HS-27A (cell line): ENCODE measurements at places on chromosomes 6 and 20.
A peak's percentile ranks its signal among the peaks of the same experiment; 100 is the strongest.

DNA sequence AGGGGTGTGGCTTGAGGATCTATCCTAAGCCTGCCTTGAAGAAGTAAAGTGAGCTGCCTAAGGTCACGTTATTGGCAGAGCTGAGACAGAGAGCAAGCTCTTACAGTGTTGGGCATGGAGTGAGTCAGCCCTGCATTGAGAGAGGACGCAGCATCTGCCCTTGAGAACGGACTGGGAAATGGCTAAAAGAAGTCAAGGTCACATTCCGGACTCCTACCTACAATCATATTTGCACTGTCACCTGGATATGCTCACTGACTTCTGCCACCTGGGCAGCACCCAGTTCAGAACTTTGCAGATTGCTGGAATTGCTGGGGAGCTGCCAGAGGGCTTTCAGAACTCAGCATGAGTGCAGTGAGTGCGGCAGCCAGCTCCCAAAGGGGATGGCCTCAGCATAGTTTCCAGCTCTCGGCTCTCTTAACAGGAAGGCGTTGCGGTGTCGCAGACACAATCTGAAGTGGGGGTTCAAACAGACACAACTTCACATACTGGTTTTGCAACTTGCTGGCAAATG, 199.3 kb upstream of the SGK1 start:
- peak; percentile 61 for DNase-seq

DNA sequence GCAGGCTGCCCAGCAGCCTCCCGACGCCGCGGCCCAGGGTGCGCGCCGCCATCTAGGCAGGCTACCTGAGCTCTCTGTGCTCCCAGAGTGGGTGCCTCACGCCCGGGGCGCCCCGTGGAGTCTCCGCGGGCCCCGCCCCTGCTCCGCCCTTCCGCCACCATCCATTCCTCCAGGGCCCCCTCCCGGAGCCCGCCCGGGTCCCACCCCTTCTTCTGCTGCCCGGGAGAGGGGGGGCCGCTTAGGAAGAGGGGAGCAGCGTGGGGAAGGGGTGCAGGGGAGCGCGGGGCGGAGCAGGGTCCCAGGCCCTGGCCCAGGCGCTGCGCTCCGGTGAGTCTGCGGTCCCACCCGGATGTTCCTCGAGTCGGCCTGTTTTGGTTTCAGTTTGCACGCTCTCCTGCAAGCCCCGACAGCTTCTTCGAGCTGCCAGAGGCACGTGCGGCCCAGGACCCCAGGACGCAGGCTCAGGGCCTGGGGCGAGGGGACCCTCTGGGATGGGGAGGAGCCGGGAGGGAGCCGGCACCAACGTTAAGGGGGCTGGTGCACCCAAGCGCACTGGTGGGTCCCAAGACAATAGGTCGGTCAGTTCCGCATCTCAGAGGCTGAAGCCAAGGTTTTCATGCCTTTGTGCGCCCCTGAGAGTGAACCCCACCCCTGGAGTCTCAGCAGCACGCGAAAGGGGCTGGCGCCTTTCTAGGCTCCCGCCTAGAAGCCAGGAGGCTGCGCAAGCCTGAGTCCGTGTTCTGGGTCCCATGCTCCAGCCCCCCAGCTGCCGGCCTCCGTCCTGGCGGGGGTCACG, at the start of gene ACSS1:
ACSS1 (minus strand) TSS at position 89 of the 796 bp plus-strand sequence; CDS start at position 52, 37 bp downstream.
- DNase-seq = no peak

DNA sequence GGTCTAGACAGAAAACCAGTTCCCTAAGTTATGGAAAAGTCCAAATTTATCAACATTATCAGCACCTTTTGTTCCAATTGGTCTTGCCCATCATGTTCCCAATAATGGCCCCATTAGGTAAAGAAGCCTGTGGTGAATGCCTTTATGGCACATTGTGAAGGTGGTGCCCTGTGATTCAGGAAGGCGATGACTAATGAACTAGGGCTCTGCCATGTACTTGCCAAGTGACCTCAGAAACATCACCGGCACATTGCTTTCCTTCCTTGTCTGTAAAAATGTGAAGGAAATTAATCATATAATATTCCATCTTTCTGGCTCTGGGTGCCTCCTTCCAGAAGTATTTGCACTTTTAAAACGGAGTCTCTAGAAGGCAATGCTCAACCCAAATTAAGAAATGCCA, 132.3 kb downstream of the UNC5CL start:
- no peak for DNase-seq

DNA sequence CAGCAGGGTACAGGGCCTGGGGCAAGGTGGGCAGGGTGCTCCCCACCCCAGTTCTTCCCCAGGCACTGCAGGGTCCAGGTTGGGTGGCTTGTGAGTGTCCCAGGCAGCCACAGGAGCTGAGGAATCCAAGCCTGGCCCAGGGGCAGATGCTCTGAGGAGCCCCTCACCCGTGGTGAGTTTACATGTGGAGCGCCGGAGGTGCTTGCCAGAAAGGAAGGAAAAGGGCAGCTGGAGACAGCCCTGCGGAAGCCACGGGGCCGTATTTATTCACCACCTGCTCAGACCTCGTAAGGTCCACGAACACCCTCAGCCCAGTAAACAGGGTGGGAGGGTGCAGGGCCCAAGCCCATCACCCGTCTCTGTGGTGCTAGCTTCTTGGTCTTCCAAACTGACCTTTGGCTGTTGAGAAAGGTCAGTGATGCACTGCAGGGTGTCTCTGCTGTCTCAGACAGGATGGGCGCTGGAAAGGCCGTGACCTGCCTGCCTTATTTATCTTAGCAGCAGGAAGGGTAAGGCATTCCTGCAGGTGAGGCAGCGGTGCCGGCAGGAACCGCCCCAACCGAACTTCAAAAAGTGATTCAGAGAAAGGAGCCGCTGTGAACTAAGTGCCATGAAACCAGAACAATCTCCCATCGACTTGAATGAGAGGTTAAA, 4.0 kb upstream of the FRMD1 start:
- DNase-seq = no peak

DNA sequence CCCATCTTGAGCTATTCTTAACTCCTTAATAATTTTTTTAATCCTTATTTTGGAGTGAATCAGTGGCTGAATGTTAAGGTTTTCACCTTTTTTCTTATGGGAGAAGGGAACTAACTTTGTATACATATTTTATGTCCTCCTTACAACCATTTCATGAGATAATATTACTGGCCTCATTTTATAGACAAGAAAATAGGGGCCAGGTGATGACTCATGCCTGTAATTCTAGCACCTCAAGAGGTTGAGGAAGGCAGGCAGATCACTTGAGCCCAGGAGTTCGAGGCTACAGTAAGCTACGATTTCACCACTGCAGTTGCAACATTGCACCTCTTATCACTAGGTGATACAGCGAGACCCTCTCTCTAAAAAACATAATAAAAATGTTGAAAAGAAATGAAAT, 128.7 kb downstream of the TMEM242 start:
- no peak for DNase-seq

GRCh38 chr6:23243854-23244253, 674.5 kb downstream of the HDGFL1 start:
- DNase-seq = no peak

DNA sequence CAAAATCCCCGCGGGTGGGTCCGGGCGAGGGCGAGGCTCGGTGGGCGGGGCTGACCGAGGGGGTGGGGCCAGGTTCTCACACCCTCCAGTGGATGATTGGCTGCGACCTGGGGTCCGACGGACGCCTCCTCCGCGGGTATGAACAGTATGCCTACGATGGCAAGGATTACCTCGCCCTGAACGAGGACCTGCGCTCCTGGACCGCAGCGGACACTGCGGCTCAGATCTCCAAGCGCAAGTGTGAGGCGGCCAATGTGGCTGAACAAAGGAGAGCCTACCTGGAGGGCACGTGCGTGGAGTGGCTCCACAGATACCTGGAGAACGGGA, 809 bp downstream of the HLA-G start:
- DNase-seq = no peak

DNA sequence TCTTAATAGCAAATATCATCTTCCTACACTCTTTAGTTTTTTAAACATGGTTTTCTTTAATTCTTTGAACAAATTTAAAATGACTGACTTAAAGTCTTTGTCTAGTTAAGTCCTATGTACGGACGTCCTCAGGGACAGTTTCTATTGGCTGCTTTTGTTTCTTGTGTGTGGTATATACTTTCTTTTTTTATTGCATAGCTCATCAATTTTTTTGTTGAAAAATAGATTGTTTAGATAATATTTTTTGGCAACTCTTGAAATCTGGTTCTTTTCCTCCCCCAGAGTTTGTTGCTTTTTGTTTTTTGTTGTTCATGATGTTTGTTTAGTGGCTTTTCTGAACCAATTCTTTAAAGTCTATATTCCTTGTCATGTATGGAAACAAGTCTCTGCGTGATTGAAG, 479.8 kb downstream of the PREX1 start:
- no peak for DNase-seq

- no peak for DNase-seq
Observed at GRCh38 chr20:49853640-49854039, 41.0 kb downstream of the SLC9A8 start.

- DNase-seq = no peak
Observed at GRCh38 chr20:32231245-32231644, 23.6 kb downstream of the POFUT1 start.

GRCh38 chr6:26103770-26104456, 16.7 kb downstream of the HFE start:
- peak; percentile 93 for DNase-seq

- DNase-seq = no peak
Observed at GRCh38 chr6:124777863-124778262, 184.4 kb upstream of the RNF217 start.

DNA sequence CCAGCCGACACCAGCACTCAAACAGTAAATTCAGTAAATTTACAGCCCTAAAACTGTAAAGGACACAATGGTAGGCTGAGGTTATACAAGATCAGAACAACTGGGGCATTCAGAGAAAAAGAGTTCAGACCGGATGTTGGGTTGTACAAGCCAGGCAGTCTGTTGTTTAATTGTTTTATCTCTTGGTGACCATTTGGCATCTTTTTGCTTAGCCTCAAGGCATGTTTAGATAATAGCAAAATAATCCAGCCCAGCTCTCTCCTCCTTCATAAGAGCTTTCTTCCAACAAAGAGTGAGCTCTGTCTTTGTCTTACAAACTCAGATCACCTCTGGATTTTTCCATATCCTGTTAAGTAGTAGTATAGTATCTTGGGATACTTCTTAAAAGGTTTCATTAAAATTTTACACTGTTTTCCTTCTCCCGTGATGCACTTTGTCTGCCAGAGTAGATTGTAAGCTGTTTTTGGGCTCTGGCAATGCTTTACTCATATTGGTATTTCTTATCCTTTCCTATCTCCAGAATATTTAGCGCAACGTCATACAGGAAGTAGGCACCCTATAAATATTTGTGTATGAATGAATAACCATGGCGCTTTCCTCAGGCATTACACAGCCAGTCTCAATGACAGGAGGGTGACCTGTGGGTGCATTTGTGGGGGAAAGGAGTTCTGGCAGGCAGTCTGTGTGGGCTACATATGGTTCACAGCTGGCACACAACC, 35.6 kb upstream of the TRAM2 start:
- no peak for DNase-seq

GRCh38 chr6:136084403-136084802, 165.7 kb downstream of the MTFR2 start:
- DNase-seq = no peak

GRCh38 chr6:93083337-93084230, 335.8 kb downstream of the EPHA7 start:
- DNase-seq = no peak

- DNase-seq = peak; percentile 53
Observed at GRCh38 chr20:15814911-15815310, 758.3 kb downstream of the KIF16B start.

GRCh38 chr6:3663081-3663480, 88.4 kb downstream of the PXDC1 start:
- DNase-seq = no peak

DNA sequence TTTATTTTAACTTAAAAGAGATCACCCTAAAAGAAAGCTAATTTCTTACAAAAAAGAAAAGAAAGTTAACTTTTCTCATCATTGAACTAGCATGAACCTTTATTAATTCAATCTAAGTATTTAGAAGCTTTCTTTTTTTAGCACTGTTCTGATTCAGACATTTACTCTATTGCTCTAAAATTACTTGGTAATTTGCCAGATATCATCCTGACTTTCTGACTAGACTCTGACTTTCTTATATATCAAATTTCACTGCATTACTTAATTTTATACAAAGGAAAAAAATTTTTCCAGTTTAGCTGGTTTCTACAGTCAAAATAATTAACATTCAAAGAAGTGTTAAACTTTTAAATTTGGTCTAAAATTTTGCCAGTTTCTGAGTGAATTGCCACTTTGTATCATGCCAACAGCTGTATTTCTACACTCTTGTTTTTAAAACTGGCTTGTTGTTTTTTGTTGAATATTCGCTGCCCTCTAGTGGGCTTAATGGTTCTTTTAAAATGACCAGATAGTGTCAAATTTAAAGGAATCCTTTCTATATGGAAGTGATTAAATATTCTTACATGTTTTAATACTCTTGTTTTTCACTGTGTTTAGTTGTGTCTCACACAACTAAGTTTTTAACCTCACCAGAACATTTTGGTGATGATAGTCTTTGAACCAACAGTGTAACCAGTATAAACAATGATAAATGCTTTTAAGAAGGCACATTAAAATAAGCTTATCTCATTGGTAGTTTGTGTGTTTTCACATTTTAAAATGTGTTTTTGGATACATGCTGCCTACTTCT, 102.0 kb downstream of the POPDC3 start:
- no peak for DNase-seq

- no peak for DNase-seq
Observed at GRCh38 chr6:116215414-116215813, 38.5 kb downstream of the TSPYL4 start.

GRCh38 chr6:132228894-132229293, 172.4 kb downstream of the MOXD1 start:
- DNase-seq = no peak

- no peak for DNase-seq
Observed at GRCh38 chr20:22584522-22584921, at the start of gene FOXA2. FOXA2 (minus strand) TSS chr20:22584572; CDS start chr20:22584278, 294 bp downstream.

- DNase-seq = no peak
Observed at GRCh38 chr20:24124003-24124402, 135.4 kb upstream of the GGTLC1 start.

DNA sequence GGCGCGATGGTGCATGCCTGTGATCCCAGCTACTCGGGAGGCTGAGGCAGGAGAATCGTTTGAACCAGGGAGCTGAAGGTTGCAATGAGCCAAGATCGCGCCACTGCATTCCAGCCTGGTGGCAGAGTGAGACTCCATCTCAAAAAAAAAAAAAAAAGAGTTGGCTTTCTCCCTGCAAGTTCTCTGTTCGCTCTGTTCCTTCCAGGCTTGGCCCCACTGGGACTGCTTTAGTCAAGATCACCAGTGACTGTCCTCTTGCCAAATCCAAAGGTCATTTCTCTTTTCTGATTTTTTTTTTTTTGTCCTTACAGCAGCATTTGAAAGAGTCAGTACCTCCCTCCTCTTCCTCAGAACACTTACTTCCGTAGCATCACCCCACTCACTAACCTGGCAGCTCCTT, 10.8 kb upstream of the GNRH2 start:
- no peak for DNase-seq

GRCh38 chr6:13678255-13678983, 33.2 kb downstream of the RANBP9 start:
- no peak for DNase-seq

- peak; percentile 99 for DNase-seq
Observed at GRCh38 chr6:22828179-22829062, 259.1 kb downstream of the HDGFL1 start.

GRCh38 chr6:52840763-52841585, at the start of gene GSTA5:
GSTA5 (minus strand) TSS chr6:52840813.
- no peak for DNase-seq

GRCh38 chr6:2911171-2911570, 8.1 kb upstream of the SERPINB9 start:
- no peak for DNase-seq

- no peak for DNase-seq
Observed at GRCh38 chr20:12788632-12789299, 220.0 kb upstream of the SPTLC3 start.

- DNase-seq = no peak
Observed at GRCh38 chr20:53899351-53900167, 170.8 kb downstream of the BCAS1 start.

GRCh38 chr20:20549704-20550103, 162.7 kb downstream of the RALGAPA2 start:
- peak; percentile 59 for DNase-seq
